Epithelial cell of prostate (primary cell): ENCODE measurements at places on chromosomes 2 and 18.

DNA sequence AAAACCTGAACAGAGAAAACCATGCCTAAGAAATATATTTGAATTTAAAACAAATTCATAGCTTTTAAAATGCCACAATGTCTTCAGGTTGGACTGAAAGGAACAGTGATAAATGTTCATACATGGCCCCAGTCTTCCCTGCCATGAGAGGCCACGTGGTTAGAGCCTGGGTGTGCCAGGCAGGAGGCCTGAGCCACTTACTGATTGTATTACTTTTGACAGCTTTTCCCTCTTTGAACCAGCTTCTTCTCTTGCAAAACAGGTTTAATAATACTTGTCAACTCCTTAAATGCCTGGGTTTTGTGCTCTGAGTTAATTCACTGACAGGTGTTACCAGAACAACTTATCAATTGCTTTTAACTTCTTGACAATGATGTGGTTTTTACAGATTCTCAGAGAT, 27.0 kb downstream of the RBKS start:
- DNase-seq, result no peak

GRCh38 chr2:76849086-76849485, 673.1 kb downstream of the LRRTM4 start:
- no peak for DNase-seq

GRCh38 chr2:19187323-19188020, 171.0 kb downstream of the OSR1 start:
- no peak for DNase-seq

- DNase-seq, result no peak
Observed at GRCh38 chr2:160783474-160783873, 289.9 kb upstream of the RBMS1 start.

DNA sequence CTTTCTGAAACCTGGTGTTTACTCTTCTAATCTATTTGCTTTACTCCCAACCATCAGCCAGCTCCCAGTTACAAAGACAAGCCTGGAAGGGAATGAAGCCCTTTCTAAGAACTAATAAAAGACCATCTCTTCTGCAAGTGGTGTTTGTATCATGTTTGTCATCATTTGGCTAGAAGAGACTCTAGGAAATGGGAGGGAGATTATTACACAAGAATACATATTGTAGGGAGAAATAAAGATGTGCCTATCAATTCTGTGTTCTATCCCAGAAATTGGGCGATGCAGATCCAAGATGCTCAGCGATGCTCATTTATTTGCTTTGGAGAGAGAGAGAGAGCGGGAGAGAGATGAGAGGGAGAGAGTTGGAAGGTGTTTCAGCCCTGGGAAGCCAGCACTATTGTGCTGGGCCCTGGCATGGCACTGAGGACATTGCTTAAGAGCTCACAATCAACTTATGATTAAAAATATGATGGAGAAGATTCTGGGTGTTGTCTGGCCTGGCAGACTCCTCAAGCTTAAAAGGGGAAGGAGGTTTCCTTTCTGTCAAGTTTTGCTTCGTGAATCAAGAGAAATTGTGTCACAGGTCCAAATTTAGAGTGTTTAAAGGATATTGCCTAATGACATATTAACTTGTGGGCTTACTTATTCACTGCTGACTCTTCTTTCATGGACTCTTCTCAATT, 41.8 kb upstream of the AFF3 start:
- no peak for DNase-seq

DNA sequence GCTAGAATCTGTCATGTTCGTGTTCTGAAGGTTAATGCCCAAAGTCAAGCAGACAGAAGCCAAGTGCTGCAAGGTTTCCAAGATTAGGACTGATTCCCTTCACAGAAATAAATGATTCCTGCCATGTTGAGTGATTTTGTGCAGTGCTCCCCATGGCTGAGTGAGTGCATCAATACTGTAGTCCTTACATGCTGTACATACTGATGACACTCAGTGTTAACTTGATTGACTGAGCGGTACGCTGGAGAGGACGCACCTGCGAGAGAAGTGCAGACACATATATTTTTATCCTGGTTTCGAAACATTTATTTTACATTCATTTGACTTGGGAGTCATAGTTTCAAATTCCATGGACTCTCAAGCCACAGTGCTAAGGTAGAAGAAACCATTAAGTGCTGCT, 92.0 kb downstream of the ASXL3 start:
- no peak for DNase-seq

DNA sequence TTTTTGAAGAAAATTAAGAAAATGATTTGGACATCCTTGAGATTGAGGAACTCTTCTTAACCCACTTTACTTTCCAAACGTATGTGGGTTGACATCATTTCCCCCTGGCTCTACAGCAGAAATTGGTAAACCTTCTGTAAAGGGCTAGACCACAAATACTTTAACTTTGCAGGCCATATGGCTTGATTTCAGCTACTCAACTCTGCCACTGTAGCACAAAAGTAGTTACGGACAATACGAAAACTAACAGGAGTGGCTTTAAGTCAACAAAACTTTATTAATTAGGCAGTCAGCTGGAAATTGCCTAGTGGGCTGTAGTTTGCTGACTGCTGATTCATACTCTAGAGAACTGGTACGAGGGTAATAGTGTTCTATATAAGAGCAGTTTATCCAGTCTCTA, 83.2 kb upstream of the DTNB start:
- DNase-seq, result no peak

GRCh38 chr2:220676695-220677094, 895.4 kb downstream of the EPHA4 start:
- no peak for DNase-seq

- no peak for DNase-seq
Observed at GRCh38 chr2:176999301-176999700, 213.3 kb upstream of the HNRNPA3 start.

GRCh38 chr18:72197591-72197990, 346.6 kb downstream of the CBLN2 start:
- no peak for DNase-seq

DNA sequence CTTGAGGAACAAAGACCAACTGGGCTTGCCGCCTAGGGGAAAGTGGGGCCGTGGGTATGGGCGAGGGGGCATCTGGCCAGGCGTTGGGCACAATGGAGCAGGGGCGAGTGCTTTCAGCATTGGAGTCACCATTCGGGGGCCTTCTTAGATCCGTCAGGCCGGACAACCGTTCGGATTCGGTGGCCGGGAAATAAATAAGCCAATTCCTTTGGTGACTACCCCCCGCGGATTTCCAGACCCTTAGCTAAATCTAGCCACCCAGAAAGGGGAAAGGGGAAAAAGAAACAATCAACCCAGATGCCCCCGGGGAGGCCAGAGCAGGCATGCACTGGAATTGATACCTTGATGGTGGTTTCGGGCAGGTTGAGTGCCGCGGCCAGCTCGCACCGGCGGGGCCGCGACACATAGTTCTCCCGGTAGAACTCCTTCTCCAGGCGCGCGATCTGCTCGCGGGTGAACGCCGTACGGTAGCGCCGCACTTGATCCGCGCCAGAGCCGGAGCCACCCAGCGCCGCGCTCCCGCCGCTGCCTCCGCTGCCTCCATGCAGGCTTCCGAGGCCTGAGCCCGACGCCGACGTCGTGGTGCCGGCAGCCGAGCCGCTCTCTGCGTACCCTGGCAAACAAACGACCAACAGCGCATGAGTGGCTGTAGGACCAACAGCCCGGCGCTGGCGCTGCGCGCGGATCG, 1.8 kb downstream of the EVX2 start:
- no peak for DNase-seq

DNA sequence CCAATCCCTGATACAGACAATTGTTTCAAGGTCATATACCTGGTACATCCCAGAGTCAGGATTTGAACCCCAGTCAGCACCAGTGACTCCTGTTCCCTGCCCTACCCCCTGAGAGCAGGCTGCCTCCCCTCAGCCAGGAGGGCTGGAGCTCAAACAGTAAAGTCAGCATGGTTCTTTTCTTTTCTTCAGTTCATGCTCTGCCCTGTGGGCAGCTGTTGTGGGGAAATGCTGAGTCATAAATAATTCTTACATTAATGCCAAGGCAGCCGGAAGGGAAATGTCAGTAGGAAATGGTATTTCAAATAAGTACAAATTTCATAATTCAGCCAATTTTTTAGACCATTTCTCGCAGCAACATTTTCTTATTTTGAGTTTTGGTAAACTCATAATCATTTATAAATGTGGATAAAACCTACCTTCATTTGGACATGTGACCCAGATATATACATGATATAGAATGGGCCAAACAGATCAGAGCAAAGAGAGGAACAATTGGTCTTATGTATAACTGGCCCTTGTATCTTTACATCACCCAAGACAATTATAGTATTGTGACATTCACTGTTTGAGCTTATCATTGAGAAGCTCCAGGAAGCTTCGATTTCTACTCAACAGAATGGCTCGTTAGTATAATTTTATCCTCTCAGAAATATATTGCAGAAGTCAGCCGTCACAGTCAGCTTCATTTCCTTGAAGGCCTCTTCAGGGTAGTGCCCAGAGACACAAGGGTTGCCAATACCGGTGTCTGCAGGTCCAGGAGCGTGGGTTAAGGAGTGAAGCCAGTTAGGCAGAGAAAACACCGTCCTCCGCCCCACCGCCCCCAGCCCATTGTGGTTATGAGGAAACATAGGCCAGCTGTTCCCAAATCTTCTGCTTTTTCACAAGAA, 28.0 kb upstream of the SCYGR1 start:
- DNase-seq, result peak; percentile 39

GRCh38 chr18:76378526-76379215, 116.4 kb downstream of the ZNF516 start:
- no peak for DNase-seq

- no peak for DNase-seq
Observed at GRCh38 chr2:100630473-100630977, 67.7 kb downstream of the PDCL3 start.

DNA sequence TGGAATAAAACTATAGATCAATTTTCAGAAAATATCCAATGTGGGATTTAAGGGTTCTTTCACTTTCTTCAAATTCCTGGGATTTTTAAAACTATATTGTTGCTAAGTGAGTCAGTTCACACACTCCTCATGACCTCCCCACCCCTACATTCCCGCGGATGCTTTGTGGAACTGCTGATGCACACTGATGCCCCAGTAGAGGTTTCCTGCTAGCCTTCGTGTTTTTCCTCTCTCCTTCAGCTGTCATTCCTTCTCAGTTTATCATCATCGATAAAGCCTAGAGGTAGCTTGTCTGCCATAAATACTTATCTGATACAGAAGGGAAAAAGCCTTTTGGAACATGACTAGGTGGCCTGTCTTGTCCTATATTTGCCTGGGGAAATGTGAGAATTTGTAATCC, 67.4 kb upstream of the GALNT5 start:
- no peak for DNase-seq

DNA sequence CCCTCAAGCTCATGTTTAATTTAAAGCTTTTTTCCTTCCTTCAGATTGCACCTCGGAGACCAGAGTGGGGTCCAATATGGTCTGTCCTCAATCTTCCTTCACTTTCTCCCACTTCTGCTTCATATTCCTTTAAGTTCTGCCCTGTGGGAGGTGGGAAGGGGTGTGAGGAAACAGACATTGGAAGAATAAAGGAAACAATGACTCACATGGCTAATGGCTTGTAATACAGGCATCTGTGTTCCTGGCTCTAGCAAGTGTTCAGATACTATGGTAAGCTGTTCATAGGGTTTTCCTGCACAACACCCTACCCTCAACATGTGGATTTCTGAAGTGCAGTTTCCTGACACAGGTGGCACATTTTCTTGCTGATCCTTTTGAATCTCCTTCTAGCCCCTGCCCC, 209.5 kb downstream of the PIK3C3 start:
- no peak for DNase-seq

- DNase-seq, result no peak
Observed at GRCh38 chr2:206533977-206534376, 90.6 kb downstream of the ADAM23 start.

- DNase-seq, result no peak
Observed at GRCh38 chr2:79200762-79201161, 41.2 kb upstream of the REG3A start.

- DNase-seq, result no peak
Observed at GRCh38 chr2:54461261-54461660, 5.1 kb downstream of the SPTBN1 start.

DNA sequence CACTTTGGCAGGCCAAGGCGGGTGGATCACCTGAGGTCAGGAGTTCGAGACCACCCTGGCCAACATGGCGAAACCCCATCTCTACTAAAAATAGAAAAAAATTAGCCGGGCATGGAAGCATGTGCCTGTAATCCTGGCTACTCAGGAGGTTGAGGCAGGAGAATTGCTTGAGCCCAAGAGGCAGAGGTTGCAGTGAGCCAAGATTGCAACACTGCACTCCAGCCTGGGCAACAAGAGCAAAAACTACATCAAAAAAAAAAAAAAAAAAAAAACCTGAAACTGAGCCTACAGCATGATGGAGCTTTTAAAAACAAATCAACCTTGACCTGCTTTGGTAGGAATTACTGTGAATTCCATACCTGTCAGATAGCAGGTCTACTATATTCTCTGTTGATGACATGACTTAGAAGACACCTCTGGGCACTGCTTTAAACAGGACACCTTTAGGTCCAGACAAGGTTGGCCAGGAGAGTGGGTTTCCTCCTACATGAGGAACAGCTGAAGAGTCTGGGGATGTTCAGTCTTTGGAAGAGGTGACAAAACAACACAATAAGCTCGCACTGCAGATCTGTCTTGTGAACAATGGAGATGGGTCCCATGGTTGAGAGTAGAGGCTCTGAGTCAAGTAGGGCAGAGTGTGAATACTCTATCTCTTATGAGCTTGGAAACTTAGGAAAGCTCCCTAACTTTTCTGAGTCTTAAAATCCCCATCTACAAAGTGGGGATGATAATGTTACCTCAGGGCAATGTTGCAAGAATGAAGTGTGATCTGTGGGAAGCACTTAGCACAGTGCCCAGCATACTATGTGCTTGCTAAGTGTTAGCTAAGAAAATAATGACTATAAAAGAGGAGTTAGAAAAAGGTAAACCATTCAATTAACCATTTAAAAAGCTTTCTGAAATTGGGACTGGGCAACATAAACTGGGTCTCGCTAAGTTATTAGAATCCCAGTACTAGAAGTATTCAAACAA, 25.2 kb downstream of the TMEM163 start:
- no peak for DNase-seq

GRCh38 chr18:3595369-3596273, 145.6 kb downstream of the TGIF1 start:
- DNase-seq, result peak; percentile 92

- no peak for DNase-seq
Observed at GRCh38 chr18:58400331-58400870, 228.5 kb downstream of the ALPK2 start.

- DNase-seq, result no peak
Observed at GRCh38 chr2:122132147-122132691, 376.8 kb downstream of the TSN start.

DNA sequence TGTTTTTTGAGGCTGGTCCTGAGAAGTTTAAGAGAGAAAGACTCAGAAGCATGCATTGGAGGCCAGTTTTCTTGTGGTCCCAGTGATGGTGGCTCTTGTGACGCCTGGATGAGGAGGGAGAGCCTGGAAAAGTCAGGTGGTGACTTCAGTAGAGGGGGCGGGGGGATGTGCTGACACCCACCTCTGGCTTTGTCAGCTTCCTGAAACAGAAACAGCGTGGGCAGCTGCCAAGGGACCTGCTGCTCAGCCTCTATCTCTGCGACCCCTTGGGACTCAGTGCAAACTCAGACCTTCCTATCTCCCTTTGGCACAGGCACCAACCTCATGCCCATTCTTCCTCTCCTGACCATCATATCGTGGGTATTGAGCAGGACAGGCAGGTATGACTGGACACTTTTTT, 6.4 kb downstream of the TGFBRAP1 start:
- no peak for DNase-seq

- DNase-seq, result no peak
Observed at GRCh38 chr2:45748239-45748638, 96.8 kb downstream of the PRKCE start.
